Uterus (tissue), 4 donors: ENCODE measurements at places on chromosomes 11 and 22.

DNA sequence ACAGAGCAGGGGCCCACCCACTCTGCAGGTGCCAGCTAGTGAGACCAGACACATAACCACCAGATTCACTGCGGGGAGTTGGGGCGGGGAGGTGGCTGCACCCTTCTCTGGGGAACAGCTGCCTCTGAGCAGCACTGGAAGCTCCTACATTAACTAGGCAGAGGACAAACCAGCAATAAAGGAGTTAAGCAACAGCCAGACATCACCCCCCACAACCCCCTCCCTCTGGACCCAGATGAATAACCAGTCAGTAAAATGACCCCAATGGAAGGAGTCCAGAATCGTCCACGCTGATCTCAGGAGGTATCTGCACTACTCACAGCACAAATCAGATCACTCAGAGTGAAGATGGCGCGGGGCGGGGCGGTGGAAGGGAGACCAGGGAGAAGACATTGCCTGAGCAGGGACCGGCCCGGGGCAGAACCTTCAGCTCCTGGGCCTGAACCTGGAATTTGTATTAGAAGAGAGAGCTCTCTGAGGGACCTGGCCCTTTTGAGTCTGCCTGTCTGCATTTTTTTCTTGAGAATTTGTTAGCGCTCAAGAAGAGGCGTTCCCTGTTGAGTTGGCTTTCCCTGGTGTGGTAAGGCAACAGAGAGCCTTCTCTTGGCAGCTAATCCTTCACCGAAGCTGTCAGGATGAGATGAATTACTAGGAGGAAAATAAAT lies 125.5 kb upstream of the NCAM1 start:
- peak; percentile 26 for DNase-seq

DNA sequence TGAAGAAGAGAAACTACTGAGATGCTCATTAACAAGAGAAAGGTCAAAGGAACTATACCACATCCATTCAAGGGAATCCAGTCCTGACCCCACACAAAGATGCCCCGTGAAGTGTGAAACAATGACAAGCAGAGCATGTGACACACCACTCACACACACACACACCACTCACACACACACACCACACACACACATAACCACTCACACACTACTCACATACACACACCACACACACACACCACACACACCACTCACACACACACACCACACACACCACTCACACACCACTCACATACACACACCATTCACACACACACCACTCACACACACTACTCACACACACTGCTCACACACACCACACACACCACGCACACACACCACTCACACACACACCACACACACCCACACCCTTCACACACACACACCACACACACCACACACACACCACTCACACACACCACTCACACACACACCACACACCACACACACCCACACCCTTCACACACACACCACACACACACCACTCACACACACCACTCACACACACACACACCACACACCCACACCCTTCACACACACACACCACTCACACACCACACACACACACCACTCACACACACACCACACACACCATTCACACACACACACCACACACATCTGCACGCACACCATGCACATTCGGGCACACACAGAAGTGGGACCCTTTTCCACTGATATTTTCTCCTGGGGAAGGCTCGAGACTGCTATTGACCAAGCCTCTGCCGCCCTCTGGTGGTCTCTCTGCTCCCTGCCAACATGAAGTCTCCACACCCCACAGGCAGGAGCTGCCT lies 32.0 kb upstream of the COMT start:
- DNase-seq: peak; percentile 84

DNA sequence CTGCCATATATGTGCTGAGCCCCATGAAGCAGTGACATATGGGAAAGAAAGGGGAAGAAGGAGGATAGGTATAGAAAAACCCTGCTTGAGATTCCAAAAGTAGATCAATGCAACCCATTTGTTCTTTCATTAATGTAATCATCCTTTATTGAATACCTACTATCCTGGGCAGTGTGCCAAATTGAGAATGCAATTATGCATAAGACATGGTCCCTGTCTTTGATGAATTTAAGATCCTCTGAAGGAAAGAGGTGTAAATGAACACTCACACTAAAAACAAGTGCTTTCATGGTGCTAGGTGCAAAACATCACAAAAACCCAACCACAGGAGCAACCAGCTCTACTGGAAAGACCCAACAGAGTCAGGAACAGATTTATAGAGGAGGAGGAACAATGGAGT lies 29.7 kb downstream of the FLI1 start:
- DNase-seq: no peak

DNA sequence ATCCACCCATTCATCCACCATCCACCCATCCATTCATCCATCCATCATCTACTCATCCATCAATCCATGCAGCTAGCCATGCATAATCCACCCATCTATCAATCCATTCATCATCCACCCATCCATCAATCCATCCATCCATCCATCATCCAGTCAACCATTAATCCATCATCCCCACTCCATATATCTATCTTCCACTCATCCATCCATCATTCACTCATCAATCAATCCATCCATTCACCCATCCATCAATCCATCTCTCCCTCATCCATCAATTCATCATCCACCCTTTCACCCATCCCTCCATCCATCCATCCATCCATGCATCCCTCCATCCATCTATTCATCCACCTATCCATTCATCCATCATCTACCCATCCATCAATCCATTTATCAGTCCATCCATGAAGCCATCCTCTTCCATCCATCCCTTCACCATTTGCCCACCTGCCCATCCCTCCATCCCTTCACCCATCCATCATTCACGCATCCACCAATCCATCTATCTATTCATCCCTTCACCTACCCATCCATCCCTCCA lies 689.4 kb downstream of the BRD1 start:
- no peak for DNase-seq

GRCh38 chr11:11071486-11071885 lies 213.6 kb upstream of the ZBED5 start:
- DNase-seq: no peak

DNA sequence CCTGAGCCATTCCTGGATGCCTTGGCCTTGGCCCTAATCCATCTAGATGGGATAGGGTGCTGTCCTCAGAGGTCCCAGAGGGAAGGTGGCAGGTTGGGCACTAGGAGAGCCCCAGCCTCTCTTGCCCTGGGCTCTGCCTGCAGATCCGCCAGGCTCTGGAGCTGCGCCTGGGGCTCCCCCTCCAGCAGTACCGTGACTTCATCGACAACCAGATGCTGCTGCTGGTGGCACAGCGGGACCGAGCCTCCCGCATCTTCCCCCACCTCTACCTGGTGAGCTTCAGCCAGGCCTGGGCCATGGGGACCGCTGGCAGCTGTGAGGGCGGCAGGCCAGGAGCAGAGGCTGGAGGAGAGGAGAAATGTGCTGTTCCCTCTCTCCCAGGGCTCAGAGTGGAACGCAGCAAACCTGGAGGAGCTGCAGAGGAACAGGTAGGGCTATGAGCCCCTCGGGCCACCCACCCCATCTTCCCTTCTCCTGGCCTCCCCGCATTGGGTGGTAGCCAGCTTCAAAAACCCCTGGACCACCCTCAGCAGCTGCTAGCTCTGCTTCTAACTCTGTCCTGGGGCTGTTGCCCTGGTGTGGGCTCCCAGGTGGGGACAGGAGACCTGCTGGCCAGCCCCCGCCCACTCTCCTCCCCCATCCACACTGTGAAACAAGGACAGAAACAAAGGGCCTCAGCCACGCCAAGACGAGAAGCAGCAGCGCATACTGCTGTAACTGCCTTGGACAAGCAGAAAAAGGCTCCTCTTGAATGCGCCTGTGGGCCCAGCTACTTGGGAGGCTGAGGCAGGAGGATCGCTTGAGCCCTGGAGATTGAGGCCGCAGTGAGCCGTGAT lies 4.9 kb downstream of the SSH3 start:
- DNase-seq: no peak

DNA sequence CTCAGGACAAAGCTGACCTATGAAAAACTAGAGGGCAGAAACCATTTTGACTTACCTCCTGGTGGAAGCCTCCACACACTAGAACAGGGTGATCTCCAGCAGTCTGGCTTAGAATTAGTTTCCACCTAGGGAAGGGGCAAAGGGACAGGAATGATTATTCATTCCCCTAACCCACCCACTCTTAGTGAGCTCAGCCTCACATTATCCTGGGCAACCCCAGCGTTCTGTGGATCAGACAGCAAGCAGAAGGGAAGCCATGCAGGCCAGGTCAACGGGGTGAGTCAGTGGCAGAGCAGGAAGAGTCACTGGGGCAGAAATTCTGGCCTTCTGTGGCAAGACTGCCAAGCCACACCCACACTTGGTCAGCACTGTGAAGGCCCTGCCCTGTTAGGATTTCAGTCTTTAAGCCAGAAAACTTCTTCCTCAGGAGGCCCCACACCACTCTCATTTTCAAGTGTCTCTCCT lies 10.5 kb downstream of the NUMA1 start:
- DNase-seq: peak; percentile 86

DNA sequence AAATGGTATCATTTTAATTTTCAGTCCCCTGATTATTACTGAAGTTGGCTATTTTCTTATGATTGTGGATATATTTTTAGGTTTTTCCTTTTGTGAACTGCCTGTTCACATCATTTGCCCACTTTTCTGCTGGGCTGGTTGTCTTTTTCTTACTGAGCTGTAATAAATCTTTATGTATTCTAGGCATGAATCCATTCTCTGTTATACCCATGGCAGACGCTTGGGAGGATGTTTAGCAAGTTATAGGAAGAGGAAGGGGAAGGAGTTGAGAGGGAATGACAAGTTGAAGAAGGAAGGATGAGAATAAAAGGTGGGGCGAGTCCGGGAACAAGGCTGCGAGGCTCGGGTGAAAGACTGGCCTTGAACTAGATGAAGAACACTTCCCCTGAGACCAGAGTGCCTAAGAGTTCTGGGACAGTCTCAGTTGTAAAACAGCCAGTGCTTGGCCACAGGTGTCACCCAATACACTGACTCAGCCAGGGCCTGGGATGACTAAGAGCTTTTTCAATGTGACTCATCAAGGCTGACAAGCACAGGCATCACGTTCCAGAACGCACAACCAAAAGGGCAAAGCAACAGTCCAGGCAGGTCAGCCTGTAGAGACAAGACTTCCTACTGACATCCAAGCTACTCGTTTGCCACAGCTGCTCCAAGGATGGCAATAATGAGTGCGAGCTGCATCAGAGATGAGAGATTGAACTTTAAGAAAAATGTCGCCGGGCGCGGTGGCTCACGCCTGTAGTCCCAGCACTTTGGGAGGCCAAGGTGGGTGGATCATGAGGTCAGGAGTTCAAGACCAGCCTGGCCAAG lies 35.2 kb downstream of the LRFN4 start:
- no peak for DNase-seq

- DNase-seq: no peak
Measured at GRCh38 chr11:64244966-64245365, 1.8 kb downstream of the PPP1R14B start.

GRCh38 chr22:48952256-48953102 lies 875.2 kb downstream of the BRD1 start:
- no peak for DNase-seq

DNA sequence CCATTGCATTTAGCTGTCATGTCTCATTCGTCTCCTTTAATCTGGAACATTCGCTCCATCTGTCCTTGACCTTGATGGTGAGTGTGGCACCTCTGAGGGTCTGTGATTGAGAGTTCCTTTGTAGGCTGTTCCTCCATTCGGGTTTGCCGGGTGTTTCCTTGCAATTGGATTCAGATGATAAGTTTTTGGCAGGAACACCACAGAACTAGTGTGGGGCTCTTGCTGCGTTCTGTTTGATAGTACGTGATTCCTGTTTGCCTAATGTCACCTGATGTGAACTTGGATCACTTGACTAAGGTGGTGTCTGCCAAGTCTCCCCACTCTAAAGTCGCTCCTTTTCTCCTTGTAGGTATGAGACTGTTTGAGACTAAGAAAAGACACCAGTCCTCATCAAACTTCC lies 109.7 kb upstream of the TMEM45B start:
- DNase-seq: no peak

GRCh38 chr11:102436976-102437375 lies 15.6 kb downstream of the TMEM123 start:
- no peak for DNase-seq

DNA sequence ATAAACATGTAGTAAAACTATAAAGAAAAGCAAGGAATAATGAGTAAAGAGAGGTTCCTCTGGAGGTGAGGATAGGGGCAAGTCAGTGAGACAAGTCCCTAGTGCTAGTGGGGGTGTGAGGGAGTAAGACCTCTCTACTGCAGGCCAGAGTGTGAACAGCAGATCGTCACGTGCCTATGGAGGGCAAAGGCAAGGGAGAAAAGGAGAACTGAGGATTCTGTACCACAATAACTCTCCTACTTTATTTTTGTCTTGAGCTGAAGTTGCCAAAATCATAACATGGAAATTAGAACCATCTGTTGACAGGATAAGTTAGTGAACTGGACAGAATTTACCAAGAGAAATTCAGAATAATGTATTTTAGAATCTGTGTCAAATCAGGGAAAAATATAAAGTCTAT lies 77.6 kb downstream of the ENTHD1 start:
- DNase-seq: no peak

GRCh38 chr22:28208787-28209186 lies 289.7 kb upstream of the PITPNB start:
- DNase-seq: no peak

DNA sequence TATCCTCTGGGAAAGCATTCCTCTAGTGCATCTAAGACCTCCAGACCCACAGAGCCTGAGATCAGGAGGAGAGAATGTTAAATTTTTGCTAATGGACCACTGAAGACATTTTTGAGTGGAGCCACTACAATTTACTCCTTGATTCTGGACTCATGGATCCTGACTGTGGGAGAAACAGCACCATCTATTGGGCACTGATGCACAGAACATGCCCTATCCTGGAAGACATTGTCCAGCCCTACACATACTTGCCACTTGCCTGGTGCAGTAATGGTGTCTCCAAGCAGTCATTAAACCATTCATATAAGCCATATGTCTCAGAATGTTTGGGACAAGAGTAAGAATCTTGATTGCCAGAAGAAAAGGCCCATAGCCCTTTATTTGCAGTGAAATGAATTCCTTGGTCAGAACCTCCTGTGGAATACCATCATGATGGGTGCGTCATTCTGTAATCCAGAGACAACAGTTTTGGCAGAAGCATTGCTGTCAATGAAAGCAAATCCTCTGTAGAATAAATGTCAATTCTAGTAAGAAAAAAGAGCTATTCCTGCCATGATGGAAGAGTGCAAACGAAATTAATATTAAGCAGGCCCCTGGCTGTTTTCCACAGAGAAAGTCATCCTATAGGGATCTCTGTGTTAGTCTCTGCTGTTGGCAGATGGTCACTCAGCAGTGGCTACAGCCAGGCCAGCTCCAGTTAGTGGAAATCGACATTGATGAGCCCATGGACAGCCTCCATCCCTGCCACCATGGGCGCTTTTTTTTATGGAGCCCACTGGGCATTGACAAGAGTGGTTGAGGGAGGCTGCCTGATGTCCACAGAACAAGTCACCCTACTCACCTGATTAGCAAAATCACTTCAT lies 43.5 kb downstream of the GGTLC2 start:
- DNase-seq: no peak
